Stimulated activated CD8-positive, alpha-beta memory T cell treated with anti-CD3 and anti-CD28 coated beads, Interleukin-12 subunit alpha, Interleukin-12 subunit beta, amount 100 ng/mL, for 1 hour (primary cell): ENCODE measurements at places on chromosomes 11 and 22.

- DNase-seq: no peak
Measured at GRCh38 chr11:72621008-72621610, 53.1 kb downstream of the PDE2A start.

GRCh38 chr11:65491163-65491465, 7.7 kb upstream of the MALAT1 start:
- no peak for DNase-seq

- peak; percentile 45 for DNase-seq
Measured at GRCh38 chr11:72091292-72091691, 10.6 kb downstream of the LRRC51 start.

DNA sequence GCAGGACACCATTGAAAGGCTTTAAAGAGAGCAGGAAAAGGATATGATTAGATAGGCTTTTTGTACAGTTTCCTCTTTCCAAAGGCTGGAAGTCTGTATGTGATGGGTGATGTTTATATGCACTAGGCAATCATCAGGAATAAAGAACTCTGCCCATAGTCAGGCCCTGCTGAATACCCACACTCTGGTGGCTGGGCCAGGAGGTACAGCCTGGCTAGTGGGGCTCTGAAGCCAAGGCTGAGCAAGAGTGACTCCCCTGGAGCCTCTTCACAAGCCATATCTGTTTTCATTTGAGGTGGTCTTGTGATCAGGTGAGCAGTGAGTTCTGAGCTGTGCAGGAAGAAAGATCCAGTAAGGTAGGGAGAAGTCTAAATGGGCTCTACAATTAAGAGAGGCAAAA, 539.9 kb upstream of the CCDC90B start:
- no peak for DNase-seq

GRCh38 chr11:27291302-27291889, 71.6 kb downstream of the CCDC34 start:
- DNase-seq: no peak

DNA sequence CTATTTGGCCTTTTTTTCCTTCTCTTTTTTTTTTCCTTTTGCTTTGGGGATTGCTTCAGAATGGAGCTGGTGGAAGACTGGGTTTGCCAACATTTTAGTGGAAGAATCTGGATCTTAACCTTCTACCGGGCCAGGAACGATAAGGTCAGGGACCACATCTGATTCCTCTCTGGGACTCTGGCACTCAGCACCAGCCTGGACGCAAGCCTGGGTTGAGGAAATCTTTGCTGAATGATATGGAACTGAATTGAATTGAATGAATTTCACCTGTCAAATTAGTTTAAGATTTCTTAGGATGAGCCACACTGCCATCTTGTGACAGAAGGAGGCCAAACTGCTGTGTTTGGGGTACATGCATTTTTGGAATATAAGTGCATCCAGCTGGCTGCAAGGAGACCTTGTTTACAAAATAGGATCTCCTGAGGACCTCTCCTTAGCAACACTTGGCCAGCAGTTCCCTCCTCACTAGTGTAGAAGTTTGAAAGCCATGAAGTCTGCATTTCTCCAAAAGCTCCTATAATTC, 30.4 kb downstream of the TPBGL start:
- no peak for DNase-seq

DNA sequence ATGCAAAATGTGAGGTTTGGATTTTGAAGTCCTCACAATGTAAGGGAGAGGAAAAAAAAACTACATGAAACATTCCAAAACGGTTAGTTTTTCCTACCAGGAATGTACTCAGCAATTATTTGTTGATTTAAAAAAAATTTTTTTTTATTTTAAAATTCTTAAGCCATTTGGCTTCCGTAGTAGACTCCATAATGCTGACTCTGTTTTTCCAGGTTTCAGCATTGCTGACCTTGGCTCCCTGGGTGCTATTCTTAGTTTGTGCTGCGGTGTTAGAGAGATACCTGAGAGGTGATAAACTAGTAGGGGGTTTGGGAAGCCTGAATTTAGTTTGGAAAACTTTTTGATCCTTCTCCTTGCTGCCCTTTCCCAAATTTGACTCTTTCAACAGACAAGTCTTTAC, 10.6 kb downstream of the STT3A start:
- DNase-seq: no peak

GRCh38 chr11:7577291-7578190, 63.7 kb downstream of the PPFIBP2 start:
- no peak for DNase-seq

DNA sequence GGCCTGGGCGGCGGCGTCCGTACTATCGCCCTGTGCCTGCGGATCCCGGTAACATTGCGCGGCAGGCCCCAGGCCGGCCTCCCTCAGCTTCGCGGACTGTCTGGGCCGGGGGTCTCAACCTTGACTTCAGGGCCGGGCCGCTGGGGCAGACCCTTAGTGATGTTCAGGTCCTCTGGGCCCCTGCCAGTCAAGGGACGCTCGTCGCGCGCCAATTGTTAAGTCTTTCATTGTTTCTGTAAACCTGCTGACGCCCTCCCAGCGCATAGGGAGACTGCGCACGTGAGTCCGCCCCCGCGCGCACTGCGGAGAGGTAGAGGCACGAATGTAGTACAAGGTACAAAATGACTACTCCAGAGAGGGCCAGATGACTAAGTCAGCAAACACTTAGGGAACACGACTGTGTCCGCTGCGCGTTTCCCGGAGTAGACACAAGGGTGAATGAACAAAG, 451 bp upstream of the HDHD5 start:
- DNase-seq: peak; percentile 1

DNA sequence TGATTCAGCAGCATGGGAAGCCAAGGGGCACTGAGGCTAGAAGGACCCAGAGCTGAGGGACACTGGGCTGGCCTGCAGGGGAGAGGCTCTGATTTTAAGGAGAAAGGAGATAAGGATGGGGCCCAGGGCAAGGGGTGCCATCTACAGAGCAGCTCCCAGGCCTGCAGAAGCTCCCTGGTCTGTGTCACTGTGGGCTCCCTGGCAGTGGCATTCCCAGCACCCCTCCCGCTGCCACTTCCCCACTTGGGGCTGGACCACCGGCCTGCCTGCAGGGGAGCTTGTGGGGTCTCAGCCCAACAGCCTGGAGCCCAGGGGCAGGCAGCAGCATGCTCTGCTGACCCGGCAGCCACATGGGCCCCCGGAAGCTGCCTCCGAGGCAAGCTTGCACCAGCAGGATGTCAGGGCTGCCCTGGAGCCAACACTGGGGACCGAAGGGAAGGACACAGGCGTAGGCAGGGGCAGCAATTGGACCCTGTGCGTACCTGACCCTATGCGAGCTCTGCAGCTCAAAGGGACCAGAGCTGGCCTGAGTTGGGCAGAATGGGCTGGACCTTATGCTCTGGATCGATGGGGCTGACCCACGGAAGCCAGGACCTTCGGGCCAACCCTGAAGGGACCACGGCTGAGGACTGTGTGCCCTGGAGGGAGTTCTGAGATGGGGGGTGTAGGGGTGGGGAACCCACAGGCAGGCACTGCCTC, 35.4 kb upstream of the WNT7B start:
- no peak for DNase-seq

DNA sequence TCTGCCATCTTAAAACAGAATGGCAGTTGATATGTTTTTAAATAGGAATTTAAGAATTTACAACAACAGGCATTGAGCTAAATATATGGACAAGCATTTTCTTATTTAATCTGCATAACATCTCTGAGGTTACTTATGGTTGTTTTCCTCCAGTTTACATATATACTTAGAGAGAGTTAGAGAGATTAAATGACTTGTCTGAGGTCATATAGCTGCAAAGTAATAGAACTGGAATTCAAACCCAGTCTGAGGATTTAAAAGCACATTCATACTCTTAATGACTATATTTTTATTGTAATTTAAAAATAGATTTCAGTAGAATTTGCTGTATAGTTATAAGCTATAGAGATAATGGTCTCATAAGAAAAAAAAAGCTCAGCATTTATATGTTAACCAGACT, 81.4 kb upstream of the GRIK4 start:
- no peak for DNase-seq

GRCh38 chr11:127218275-127218608, 217.7 kb upstream of the KIRREL3 start:
- DNase-seq: no peak

- no peak for DNase-seq
Measured at GRCh38 chr11:60950933-60951605, 907 bp downstream of the SLC15A3 start.

GRCh38 chr11:57116654-57117053, 65.1 kb upstream of the LRRC55 start:
- DNase-seq: no peak

- no peak for DNase-seq
Measured at GRCh38 chr22:41237036-41237706, 3.6 kb downstream of the CHADL start.

DNA sequence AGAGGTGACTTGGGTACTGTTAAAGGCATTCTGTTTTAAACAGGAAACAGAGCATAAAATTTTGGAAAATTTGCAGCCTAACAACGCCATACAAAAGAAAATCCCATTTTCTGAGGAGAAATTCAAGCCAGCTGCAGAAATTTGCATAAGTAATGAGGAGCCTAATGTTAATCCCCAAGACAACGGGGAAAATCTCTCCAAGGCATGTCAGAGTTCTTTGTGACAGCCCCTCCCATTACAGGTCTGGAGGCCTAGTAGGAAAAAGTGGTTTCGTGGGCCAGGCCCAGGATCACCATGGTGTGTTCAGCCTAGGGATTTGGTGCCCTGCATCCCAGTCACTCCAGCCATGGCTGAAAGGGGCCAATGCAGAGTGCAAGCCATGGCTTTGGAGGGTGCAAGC, 1333.1 kb upstream of the TENM4 start:
- DNase-seq: no peak

GRCh38 chr11:62540804-62541701, 5.6 kb downstream of the AHNAK start:
- no peak for DNase-seq

DNA sequence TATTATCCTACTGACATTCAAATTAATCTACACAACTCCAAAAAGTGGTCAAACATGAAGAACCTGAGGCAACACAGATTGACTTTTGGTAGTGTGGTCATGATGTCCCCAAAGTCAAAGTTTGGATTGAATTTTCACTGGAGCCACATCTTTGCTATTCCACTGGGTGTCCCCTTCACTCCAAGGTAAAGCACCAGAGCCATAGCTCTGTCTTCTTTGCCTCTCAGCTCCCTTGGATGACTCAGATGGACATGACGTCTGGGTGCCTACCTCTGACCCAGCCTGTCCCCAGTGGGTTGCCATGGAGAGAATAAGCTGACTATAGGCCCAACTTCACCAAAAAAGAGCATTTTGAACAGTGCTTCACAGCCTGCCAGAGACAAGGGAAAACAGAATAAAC, 57.4 kb upstream of the ARHGAP42 start:
- no peak for DNase-seq

GRCh38 chr22:48607901-48608662, 1219.6 kb downstream of the BRD1 start:
- no peak for DNase-seq

DNA sequence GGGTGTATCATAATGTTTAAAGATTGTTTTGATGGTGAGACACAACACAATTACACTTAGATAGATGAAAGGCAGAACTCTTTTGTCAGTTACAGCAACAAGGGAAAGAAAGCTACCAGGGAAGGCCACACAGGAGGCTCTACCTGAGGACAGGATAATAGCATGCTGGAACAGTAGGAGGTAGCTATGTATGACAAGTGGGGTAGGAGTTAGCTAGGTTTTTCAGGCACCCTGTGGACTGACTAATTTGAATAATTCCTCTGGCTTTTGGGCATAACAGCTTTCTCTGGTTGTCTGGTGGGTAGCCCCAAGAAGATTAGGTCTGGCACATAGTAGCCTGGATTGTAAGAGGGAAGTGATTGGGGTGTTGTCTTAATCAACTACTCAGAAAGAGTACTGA, 475.4 kb upstream of the CHORDC1 start:
- no peak for DNase-seq

DNA sequence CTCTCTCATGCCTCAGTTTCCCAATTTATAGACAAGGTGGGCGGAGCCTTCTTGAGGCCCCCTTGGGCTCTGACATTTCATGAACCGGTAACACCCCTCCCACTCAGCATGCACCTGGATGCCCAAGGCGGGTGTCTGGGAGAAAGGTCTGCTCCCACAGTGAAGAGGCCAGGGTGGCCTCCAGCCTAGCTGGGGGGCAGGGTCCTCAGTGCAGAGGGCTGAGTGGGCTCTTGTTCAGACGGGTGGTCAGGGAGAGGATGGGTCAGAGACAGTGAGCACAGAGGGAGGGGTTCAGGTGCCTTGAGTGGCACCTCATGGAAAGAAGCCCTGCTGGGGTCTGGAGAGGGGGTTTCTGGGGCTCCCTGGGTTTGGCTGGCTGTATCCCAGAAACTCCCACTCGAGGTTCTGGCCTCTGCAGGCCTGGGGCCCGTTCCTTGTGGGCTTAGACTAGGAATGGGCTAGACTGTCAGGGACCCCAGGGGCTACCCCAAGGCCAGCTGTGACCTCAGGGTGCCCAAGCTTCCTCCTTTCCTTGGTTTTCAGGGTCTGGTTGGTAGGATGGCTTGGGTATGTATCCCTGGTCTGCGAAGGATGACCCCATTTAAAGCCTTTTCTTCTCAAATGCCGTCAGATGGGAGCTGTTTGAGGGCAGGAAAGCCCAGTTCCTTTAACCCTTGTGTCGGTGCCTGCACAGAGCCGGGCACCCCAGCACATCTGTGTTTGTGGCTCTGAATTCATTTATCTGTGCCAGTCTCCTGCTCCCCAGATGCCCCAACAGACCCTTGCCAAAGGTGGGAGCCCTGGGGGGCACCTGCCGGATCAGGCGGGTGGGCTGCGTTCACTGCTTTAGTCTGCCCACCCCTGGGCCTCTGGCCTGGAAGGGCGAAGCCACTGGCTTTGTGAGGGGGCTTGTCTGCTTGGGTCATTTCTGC, 1.2 kb downstream of the SYNGR1 start:
- no peak for DNase-seq

DNA sequence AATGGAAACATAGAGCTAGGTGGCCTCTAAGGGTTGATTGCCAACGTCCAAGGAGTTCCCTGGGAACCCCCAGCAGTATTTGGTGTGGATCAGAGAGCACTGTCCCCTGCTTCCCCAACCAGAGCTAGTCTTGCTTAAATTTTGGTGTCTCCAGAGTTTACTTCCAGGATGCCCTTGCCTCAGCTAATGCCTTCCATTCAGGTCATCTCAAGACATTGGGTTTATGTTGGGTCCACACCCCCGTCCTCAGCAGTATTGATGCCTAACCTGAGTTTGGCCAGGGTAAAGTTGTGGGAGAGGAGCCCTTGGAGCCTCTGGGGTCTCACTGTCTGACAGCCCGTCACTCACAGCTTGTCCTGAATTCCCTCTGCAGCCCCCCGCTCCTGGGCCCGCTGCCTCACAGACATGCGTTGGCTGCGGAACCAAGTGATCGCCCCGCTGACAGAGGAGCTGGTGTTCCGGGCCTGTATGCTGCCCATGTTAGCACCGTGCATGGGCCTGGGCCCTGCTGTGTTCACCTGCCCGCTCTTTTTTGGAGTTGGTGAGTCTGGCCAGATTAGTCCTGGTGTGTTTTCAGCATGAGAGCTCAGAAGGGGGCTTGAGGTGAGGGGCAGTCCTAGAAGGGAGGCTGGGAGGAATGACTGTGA, 1.4 kb downstream of the RCE1 start:
- no peak for DNase-seq

- DNase-seq: no peak
Measured at GRCh38 chr22:31162015-31162765, 2.2 kb downstream of the RNF185 start.
